EH (cell line): ENCODE measurements at places on chromosomes 3 and 15.

GRCh38 chr3:124441766-124442165 is 288.5 kb upstream of the UMPS start:
- DNase-seq = no peak

DNA sequence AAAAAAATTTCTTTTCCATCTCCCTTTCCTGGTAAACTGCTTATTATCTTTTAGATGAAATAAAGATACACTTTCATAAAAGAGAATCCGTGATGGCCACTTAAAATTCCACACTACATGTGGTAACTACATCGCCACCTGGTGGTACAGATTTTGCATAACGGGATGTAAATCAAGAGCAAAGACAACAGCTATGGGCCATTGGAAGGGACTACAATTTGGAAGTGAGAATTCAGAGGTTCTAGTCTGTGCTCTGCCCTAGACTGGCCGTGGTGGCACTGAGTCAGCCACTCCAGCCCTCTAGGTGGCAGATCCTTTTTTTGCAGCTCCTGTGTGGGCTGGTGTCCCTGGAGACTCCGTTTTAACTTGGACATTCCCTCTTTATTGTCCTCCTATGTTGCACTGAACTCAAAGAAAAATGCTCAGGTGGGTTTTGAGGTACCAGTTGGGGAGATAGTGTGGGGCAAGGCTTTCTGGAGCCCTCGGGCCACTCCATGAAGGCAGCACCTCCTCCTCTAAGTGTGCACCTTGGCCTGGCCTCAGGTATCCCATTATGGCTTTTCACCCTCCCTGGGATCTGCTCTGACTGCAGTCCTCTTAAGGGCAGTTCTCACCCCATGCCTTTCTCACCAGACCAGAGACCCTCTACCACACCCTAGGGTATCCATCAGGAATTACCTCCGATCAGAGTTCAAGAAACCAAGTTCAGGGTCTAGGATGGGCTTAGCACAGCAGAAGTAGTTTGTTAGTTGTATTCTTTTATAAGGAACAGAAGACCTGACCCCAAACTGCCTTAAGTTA is 54.9 kb downstream of the SPSB4 start:
- peak; percentile 79 for DNase-seq

GRCh38 chr15:34810443-34811129 is 15.2 kb upstream of the ACTC1 start:
- DNase-seq = peak; percentile 99

DNA sequence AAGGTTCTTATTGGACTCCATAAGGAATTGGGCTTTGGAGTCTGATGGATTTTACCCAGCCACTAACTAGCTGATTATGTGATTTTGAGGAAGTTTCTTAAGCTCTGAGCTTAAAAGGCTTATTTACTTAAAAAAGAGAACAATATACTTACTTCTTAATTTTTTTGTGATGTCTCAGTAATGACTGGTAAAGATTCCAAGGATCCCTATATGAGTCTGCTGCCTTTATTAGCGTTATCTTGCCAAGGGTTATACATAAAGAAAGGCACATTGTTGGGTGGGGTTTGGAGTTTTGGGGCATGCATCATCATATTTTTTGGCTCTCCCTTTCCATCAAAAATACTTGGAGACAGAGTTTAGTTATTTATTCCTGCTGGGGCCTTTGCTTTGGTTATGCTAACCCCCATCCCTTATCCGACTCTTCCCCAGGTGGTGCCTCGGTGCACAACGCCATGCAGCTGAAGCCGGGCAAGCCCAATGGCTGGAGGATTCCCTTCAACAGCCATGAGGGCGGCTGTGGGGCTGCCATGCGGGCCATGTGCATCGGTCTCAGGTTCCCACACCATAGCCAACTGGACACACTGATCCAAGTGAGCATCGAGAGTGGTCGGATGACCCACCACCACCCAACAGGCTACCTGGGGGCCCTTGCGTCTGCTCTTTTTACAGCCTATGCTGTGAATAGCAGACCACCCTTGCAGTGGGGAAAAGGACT is 6.7 kb downstream of the ADPRH start:
- peak; percentile 44 for DNase-seq

DNA sequence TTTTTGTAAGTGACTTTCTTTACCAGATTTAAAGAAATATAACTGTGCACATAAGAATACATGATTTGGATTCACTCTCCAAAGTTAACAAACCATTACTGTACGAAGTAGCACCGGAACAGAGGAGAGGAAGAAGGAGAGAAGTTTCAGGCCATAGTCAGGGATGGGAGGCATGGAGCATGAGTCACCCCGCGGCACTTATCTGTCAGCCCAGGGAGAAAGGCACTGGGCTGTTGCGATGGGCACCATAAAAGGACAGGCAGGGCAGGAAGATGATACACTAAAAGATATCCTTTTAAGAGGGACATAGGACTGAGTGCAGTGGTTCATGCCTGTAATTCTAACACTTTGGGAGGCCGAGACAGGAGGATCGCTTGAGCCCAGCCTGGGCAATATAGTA is 37.0 kb downstream of the TTC23 start:
- DNase-seq = peak; percentile 89

GRCh38 chr3:52086976-52087663 is 30.7 kb upstream of the DUSP7 start:
- peak; percentile 72 for DNase-seq

DNA sequence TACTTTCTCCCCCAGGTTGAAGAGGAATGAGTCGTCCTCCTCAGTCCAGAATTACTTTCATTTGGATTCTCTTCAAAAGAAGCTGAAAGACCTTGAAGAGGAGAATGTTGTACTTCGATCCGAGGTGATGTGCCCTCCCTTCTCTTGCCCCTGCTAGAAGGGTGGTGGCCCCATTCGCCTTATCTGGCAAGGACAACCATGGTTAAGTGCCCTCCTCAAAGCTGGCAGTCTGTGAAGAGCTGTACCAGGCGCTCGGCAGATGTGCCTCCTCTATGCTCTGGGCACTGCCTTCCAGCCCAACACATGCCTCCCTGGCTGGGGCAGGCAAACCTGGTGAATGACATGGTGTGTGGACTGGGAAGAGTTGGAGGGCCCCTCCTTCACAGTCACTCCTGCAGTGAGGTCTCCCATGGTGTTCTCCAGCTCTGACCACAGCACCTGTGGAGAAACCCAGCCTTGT is 77.0 kb downstream of the CCK start:
- DNase-seq = no peak

- peak; percentile 22 for DNase-seq
These were observed 28.5 kb downstream of the UBE2E1 start for GRCh38 chr3:23834082-23834870.

DNA sequence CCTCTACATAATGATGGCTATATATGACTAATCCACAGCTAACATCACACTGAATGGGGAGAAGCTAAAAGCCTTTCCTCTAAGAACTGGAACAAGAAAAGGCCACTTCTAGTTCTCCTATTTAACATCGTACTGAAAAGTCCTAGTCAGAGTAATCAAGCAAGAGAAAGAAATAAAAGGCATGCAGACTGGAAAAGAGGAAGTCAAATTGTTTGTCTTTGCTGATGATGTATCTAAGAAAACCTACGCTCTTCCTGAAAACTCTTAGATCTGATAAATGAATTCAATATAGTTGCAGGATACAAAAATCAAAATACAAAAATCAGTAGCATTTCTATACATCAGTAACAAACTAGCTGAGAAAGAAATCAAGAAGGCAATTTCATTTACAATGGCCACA is 116.9 kb downstream of the TP63 start:
- no peak for DNase-seq

DNA sequence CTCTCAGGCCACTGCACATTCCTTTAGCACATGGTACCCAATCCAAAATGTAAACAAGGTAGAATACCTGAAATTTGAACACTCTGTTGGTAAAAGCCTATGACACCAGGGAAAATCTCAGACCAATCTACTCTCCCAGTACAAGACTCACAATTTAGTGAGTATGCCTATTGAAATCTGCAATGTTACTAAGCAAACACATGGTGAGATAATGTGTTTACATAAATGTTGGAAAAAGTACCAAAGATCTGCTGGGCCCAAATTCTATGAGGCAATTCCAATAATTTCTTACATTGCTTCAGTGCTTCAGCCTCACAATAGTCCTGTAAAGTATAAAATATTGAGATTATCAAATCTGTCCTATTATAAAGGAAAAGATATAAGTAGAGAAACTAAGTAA is 536.1 kb downstream of the PYDC2 start:
- DNase-seq = no peak

DNA sequence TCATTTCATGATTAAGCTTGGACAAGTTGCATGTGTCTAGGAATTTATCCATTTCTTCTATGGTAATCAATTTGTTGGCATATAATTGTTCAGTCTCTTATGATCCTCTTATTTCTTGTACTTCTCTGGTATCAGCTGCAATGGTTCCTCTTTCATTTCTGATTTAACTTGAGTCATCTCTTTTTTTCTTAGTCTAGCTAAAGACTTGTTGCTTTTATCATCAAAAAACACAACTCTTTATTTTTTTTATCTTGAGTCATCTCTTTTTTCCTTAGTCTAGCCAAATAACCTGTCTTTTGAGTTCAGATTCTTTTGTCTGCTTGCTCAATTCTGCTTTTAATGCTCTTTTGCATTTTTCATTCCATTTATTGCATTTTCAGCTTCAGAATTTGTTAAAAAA is 37.3 kb downstream of the UBE3A start:
- DNase-seq = no peak

DNA sequence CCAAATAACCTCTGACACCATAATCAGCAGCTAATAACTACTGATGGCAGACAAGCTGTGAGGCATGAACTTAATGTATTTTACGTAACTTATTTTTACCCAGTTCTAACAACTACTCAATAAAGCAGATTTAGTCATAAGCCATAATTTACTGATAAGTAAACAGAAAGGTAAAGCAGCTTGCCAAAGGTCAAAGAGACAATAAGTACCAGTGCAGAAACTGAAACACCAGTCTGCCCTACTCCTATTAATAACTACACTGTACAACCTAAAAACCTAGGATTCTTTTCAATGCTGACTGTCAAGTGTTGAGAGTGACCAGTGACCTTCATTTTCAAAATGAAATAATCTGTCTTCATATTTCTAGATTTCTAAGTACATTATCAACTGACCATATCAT is 152.2 kb downstream of the NR2E3 start:
- no peak for DNase-seq

- no peak for DNase-seq
These were observed 338.5 kb downstream of the PTPRG start for GRCh38 chr3:61899700-61900462.

DNA sequence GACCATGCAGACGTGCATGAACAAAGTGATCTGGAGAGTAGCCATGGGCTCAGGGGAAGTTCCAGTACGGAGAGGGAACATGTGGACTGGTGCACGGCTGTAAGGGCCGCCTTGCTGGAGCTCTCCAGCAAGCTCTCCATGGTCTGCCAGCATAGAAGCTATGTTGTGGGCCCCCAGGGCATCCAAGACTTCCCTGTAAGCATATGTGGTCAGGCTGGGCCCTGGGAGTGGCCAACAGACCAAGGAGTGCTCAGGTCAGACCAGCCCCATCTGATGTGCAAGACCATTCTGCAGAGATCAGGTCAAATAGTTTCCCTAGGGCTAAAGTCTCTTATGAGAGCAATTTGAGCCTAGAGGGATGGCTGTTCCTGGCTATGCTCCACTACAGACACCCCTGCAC is 110.1 kb upstream of the DAZL start:
- DNase-seq = no peak
